ENCODE measurements at places on chromosomes 6 and 20.

GRCh38 chr6:107319906-107320530, 139.3 kb downstream of the PDSS2 start:
- no peak for DNase-seq

DNA sequence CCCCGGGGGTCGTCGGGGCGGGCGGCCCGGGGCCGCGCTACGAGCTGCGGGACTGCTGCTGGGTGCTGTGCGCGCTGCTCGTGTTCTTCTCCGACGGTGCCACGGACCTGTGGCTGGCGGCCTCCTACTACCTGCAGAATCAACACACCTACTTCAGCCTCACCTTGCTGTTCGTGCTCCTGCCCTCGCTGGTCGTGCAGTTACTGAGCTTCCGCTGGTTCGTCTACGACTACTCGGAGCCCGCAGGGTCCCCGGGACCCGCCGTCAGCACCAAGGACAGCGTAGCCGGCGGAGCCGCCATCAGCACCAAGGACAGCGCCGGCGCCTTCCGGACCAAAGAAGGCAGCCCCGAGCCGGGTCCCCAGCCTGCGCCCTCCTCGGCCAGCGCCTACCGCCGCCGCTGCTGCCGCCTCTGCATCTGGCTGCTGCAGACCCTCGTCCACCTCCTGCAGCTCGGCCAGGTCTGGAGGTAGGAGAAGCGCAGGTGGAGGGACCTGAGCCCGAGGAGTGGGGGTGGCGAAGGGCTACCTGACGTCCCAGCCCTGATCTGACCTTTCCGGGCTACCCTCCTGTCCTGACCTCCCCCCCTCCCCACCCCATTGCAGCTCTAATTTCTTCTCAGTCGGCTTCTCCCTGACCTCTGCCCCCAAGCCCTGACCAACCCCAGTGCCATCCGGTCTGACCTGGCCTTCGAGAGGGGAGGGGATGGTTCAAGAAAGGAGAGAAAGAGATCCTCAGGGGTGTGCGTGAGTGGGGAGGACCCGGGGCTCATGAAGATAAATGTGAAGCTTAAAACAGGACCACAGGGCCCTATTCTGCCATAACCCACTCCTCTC, 558 bp downstream of the XKR7 start:
- DNase-seq: peak; percentile 67

DNA sequence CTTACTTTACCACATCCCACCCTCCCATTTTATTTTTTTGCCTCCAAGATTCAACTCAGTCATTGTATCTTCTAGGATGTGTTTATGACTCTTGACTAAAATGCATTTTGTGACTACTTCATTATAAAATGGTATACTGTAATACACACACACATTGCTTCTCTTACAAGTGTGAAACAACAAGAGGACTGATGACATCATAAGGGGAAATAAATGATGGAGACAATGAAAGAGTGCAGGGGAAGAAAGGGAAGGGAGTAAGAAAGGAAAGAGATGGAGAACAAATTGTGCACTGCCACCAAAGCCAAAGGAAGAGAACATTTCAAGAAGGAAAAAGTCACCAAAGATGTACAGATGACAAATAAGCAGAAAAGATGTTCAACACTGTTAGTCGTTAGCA, 102.6 kb downstream of the CD164 start:
- DNase-seq: no peak

DNA sequence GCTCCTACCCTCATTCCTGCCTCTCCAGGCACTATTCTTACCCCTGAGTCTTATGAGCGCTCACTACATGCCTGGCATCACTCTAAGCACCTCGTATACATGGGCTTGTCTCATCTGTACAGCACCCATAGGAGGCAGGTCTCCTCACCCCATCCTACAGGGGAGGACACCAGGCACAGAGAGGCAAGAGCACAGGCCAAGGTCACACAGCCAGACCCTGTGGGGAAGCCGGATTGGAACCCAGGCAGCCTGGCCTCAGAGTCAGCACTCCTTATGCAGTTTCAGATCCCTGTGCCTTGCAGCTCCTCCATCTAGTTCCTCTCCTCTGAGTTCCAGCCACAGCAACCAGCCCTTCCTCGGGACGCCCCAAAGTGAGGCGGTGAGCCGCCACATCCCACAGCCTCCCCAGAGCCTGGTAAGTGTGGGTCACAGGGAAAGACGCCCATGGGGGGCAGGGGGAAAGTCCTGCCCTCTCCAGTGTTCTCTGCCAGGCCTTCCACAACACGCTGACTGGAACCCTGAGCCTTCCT, 103.3 kb downstream of the NFATC2 start:
- DNase-seq: no peak

- DNase-seq: no peak
Observed at GRCh38 chr20:57080796-57081195, 185.6 kb downstream of the BMP7 start.

- DNase-seq: no peak
Observed at GRCh38 chr20:34984756-34985261, 29.1 kb downstream of the MYH7B start.

DNA sequence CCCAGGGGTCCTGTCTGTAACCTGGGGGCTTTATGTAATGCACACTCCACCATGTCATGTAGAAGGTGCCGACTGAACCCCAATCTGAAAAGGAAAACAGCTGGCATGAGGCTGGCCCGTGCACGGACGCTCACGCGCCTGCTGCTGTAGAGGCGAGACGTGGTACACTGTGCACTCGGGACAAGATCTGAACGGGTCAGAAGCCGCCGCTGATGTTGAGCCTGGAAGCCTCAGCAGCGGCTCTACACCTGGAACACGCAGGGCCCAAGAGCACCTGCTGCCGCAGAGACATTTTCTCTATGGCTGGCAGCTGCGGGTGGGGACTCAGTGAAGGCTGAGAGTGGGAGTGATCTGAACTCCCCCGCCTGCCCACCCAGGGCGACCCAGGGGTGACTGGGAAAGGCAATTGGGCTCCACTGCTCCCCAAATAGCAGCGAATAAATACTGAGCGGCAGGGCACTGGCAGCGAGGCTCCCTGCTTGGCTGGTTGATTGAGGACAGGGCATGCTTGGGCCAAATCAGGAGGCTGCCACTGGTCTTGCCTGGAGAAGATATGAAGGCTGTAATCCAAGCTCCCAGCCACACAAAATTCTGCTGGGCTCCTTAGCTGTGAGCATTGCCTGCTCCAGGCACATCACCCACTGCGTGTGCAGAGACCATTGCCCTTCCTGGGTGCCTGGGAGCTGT, 2.5 kb upstream of the OGFR start:
- DNase-seq: no peak

DNA sequence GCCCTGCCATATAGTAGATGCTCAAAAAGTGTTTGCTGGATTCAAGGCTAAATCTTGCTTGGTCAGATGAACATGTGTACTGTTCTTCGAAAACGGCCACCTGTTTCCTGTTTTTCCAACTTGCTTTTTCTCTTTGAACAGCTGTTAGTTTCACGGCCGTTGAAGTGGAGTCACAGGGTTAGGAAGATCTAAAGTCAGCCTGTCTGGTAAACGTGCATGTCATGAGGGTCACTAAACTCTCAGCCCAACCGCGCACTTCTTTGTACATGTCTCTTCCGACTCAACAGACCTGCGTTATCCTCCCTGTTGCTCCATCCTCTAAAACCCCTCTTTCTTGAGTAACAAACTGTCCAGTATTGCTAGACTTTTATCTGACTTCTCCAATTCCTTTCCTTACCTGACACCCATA, 93.2 kb upstream of the MAN1A1 start:
- DNase-seq: no peak

DNA sequence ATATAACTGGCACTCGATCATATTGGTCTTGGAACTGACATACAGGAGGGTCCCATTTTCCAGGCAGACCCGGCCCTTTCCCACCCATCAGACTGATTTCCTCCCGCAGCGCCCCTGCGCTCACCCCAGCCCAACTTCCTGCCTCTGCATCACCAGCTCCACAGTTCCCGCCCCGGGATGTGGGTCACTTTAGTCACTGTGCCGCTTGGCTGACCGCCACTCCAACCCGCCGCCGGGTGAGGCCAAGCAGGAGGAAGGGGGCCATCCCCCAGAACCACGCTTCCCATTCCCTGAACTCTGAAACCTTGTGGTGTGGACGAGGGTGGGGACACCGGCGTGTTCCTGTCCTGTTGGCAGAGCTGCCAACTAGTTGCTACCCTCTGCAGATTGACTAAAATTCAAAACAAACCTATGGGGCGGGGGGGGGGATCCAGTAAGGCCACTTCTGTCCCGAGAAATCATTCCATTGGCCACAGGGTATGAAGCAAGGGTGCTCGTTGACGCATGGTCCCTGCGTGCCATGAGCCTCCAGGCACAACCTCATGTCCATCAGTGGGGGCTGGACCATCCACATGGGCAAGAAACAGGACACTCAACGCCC, 12.3 kb downstream of the TGM2 start:
- no peak for DNase-seq

- no peak for DNase-seq
Observed at GRCh38 chr20:62586799-62587198, 55.5 kb upstream of the SLCO4A1 start.

DNA sequence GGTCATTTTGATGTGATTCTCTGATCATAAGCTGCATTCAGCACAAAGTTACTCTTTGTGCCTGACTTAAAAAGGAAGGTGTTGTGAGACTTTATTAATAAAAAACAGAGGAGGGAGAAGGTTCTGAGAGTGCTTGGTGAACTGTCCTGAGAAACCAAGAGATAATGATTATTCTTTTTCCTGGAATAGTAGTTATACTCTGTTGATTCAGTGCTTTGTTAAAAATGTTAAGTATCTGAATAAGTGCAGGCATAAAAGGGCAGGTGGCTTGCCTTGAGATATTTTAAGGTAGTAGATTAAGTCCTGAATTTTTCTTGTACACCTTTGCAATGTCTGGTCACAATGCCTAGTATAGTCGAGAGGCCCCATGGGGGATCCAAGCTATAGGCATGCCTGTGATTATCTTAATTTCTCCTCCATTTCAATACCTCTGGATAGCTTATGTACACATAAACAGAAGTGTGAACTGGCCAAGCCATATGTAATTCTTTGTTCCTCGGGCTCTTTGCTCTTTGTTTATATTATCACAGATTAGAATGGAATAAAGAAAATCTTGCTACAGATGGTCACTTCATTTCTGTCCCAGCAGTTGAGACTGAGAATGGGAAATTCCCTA, 50.0 kb downstream of the SOBP start:
- DNase-seq: no peak

DNA sequence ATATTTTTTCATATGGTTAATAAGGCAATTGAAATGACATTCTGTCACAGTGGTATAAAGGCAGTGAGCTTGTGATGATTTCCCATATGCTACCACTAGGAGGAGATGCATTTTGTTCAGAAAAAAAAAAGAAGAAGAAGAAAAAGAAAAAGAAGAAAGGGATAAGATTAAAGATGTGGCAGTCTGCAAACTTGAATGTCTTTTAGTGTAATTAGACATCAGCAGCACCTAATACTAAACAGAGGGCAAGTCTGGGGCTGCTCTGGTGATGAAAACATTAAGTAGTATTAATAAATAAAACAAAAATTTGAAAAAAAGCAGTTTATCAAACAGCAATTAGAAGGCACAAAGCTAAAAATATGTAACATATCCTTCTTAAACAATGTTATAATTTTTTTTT, 95.4 kb upstream of the DEFB112 start:
- DNase-seq: no peak

DNA sequence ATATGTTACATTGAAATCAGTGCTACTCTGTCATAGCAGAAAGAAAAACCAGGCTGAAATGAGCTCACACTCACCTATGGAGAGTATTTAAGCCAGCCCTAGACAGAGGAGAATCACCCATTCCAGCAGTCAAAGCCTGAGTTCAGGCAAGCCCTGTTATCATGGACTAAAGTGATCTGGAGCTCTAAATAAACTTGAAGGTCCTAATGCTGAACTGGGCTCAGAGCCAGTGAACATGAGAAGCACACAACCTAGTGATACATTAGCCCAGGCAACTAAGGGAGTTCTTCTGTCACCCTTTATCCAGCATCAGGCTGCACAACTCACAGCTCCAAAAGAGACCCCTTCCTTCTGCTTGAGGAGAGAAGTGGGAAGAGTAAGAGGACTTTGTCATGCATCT, 425.0 kb downstream of the COL12A1 start:
- DNase-seq: no peak

DNA sequence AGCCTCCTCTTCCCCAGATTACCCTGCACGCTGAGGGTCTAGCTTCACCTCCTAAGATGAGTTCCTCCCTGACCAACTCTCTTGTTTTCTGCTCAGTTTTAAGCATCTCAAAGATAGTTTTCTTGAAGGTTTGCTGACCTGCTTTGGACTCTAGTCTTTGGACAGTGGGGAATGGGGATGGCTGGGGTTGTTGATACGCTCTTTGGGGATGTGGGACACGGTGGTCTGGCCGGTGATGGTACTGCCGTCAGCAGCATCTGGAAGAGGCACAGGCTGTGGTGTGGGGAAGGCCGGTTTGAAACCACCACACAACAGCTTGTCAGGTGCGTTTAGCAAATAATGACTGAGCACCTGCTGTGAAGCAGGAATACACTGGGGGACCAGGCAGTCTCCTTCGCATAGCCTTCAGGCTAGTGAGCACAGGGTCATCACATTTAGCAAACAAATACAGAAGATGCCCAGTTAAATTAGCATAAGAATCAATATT, 94.1 kb downstream of the TMEM242 start:
- DNase-seq: no peak

DNA sequence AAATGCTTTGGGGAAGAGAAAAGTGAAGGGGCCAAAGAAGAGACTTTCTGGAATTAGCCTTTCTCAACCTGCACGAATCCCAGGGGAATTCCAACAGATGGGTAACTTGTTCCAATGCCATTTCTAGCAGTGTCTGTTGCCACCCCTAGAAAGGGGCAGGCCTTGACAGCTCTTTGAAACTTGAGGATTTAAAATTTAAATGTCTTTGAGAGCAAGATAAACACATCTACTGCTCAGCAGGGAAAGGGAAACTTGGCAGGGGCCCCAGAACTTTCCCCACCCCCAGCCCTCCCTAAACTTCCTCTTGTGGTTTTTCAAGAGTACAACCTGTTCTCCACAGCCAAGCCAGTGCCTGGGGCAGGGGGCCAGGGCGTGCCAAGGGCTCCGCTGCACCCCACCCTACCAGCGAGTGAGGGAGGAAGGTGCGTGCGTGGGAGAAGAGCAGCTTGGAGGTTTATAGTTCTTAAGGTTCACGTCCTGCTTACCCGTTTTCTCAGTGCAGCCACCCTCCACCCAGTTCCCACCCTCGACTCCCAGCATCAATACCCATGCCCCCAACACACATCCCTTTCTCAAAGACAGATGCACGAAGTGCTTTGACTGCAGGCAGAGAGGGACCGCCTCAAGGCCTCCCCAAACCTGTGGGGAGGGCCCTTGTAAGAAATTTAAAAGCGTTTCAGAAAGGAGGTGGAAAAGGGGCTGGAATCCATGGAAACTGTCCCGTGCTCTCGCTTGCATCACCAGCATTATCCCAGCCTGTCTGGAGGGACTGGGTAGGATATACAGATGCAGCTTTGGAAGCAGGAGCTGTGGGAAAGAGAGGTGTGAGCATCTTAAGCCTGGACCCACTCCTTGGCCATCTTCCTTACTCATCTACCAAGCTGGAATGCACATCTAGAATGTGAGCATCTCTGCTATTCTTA, 4.5 kb upstream of the TAF8 start:
- DNase-seq: no peak

GRCh38 chr6:70336996-70337742, 34.3 kb upstream of the COL9A1 start:
- DNase-seq: no peak

Measured in stimulated activated CD4-positive, alpha-beta T cell treated with anti-CD3 and anti-CD28 coated beads, TNF-alpha, amount 100 ng/mL, for 4 hours (primary cell).